ENCODE measurements at places on chromosomes 2 and 18. TPM values are rescaled to one million over a fixed set of nuclear protein-coding genes. Genes with fewer than 3 reads are reported as not detected.

Gene ZEB2
- 8.6 TPM for total RNA-seq

Gene FAM161A
- total RNA-seq, result 8.4 TPM

Gene ABCG8
- not detected for total RNA-seq

Gene ZDBF2
- 1.3 TPM for total RNA-seq

Gene NOL4
- total RNA-seq, result not detected

Gene KIAA2012
- not detected for total RNA-seq

Gene ETAA1
- total RNA-seq, result 9.7 TPM

Gene SLC8A1
- total RNA-seq, result 0.20 TPM

Measured in A549 treated with AZD2906 at 1 μM for 4 hours (cell line).